ENCODE measurements at places on chromosomes 1 and 21.

GRCh38 chr1:198619375-198620140, 19.3 kb upstream of the PTPRC start:
- no peak for DNase-seq

GRCh38 chr1:56225964-56226815, 353.2 kb downstream of the PLPP3 start:
- no peak for DNase-seq

GRCh38 chr1:149925345-149925744, 2.3 kb downstream of the SF3B4 start:
- DNase-seq, result no peak

- no peak for DNase-seq
Observed at GRCh38 chr1:235075048-235075776, 53.4 kb downstream of the TOMM20 start.

DNA sequence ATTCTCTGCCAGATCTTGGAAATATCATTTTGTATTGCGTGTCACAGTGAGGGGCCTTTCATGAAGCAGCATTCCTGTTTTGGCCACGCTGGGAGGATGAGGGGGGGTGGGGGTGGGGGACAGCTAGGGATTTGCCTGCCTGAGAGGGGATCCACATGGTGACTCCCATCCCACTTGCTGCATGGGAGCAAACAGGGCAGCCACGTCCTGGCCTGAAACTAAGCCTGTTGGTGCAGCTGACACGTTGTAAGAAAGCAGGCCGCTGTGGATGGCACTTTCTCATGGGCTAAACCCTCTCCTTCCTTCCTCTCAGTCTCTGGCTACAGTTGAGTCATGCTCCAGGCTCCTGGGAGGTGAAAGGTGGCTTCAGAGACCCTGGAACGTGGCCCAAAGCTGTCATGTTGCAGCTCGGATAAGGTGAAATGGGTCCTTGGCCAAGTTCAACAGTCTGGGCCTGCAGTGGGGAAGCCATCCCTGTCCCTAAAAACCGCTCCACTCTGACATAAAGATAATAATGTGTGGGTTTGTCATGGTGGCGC, 346.7 kb upstream of the VAMP3 start:
- DNase-seq, result no peak

DNA sequence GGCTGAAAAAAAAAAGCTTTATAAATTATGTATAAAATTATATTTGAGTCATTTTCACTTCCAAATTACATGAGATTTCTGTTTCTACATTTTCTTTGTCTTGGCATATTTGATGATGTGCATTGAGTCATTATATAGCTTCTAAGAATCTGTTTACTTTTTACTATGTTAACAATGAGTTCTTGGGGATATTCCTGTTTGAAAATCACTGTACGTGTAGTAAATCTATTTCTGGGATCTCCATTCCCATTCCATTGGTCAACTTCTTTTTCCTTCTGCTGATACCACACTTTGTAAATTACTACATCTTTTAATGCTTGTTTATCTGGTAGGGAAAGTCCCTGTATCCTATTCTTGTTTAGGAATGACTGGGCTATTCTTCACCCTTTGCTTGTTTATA, 43.6 kb downstream of the TNFRSF9 start:
- DNase-seq, result no peak

- DNase-seq, result no peak
Observed at GRCh38 chr21:26983576-26983975, 16.7 kb upstream of the ADAMTS5 start.

- no peak for DNase-seq
Observed at GRCh38 chr1:200172311-200172710, 144.8 kb downstream of the NR5A2 start.

DNA sequence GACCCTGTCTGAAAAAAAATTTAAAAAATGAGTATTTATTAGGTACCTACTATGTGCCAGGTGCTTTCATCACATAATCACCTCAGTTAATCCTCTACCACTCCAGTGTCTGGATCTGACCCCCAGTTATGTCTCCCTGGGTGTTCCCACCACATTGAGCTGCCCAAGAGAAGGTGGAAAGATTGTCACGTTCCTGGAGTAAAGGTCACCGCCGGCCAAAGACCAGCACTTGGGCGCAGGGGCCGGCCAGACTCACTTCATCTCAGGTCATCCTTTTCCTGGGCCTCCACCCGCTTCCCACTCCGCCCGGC, 714 bp downstream of the PYCR2 start:
- DNase-seq, result peak; percentile 60

GRCh38 chr1:208393826-208394225, 149.6 kb upstream of the PLXNA2 start:
- DNase-seq, result no peak

DNA sequence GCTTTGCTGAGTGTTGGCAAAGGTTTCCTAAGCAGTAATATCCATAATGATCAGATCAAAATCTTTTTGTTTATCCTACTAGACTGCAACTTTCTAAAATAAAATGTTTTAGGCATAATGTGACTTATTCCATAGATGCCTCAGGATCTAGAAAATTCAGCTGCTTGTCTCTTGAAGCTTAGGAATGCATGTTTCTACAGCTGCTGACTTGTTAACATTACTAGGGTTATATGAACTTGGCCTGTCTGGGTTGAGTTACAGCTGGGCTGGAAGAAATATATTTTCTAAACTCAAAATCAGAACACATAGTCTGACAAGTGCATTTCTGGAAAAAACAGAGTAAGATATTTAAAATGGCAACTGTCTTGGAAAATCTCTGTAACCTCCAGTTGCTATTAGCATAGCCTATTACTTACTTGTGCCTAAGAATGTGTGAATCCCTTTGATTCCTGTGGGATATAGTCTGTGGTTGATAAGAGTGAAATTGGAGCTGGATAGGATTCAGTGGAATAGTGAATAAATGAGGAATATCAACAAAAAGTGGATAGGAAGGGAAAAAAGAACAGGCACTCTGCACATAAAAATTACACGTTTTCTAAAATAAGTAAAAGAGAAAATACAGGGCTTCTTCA, 61.2 kb downstream of the RGS4 start:
- DNase-seq, result no peak

GRCh38 chr1:231162297-231162969, 575 bp downstream of the TRIM67 start:
- DNase-seq, result peak; percentile 72

DNA sequence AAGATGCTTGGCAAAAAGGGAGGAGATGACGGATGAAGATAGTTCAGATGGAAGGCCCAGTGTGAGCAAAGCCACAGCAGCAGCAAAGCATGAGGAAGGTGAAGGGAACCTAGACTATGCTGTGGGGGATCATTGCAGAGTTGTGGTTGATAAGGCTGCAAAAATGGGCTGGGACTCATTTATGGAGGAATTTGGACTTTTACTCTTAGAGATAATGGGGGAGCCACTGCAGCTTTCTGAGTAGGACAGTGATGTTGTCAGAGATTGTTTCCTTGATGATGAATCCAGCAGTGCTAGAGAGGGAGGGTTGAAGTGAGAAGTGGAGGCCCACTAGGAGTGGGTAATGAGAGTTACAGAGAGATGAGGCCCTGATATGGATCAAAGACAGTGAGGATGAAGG, 2.1 kb upstream of the C8A start:
- DNase-seq, result no peak

- DNase-seq, result no peak
Observed at GRCh38 chr1:205316161-205316566, 5.4 kb downstream of the NUAK2 start.

DNA sequence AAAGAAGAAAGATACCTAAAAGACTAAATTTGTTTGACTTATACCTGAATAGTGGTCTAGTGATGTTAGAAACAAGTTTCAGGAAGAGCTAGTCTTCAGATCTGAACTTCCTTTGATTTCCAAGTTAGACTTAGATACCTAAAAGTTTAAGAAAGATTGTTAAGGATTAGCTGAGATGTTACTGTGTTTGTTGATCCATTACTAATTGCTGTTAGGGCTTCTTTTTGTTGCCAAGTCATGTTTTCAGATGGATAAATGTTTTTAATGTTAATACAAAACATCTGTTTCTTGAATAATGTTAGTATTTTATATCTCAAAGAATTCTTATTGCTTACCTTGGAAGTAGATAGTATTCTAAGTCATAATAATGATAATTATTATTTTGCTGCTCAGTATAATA, 11.6 kb downstream of the GNAI3 start:
- no peak for DNase-seq

- DNase-seq, result no peak
Observed at GRCh38 chr1:203661572-203661971, 34.9 kb downstream of the ATP2B4 start.
